ENCODE measurements at places on chromosomes 3 and 15. TPM values are rescaled to one million over a fixed set of nuclear protein-coding genes. Genes with fewer than 3 reads are reported as not detected.

DNA sequence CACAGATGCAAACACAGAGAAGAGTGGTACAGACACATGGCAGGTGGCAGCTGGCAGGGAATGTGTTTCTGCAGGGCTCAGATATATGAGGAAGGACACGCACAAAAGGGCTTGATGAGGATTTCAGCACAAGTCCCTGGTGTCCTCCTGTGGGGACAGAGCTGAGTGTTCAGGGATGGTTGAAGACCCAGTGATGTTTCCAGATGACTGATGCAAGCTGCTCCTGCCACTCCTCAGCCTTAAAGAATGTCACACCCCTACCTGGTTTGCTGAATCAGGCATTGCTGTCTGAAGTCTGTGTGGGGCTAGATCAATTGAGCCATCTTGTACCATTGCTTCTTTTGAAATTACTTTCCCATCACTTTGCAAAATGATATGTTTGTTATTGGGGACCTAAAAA lies 40.2 kb downstream of the TNFAIP8L3 start:
- DNase-seq: no peak

SNUPN gene
- 25.1 TPM for total RNA-seq

INKA1 gene
- 10.3 TPM for total RNA-seq

DNA sequence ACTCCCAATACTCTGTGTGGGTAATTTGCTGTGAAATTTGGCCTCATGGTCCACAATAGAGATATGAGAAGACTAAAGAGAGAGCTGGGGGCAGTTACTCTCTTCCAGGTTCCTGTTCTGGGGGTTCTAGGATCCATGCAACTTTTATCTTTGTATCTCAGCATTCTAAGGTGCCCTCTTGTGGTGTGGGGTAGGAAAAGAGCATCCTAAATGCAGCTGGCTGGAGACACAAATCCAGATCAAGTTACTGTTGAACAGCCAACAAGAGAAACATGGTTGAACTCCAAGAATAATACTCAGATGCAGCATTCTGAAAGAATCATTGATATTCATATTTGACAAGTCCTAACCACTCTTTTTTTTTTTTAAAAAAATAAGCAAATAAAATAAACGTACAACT lies 238.2 kb downstream of the GREM1 start:
- no peak for DNase-seq

PLIN1 gene
- 3.6 TPM for total RNA-seq

GRCh38 chr3:167930453-167930852 lies 165.3 kb downstream of the GOLIM4 start:
- DNase-seq: no peak

GRCh38 chr15:74036271-74037170 lies 42.0 kb downstream of the PML start:
- DNase-seq: no peak

DNA sequence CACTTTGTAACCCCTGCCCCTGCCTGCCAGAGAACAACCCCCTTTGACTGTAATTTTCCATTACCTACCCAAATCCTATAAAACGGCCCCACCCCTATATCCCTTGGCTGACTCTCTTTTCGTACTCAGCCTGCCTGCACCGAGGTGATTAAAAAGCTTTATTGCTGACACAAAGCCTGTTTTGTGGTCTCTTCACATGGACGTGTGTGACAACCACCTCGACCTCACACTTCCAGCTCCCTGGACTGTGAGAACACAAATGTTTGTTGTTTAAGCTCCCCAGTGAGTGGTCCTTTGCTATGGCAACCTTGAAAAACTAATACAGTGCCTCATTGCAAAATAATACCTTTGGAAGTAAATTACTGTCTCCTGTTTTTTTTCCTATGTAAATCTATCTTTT lies 299.2 kb upstream of the POU1F1 start:
- DNase-seq: no peak

DNA sequence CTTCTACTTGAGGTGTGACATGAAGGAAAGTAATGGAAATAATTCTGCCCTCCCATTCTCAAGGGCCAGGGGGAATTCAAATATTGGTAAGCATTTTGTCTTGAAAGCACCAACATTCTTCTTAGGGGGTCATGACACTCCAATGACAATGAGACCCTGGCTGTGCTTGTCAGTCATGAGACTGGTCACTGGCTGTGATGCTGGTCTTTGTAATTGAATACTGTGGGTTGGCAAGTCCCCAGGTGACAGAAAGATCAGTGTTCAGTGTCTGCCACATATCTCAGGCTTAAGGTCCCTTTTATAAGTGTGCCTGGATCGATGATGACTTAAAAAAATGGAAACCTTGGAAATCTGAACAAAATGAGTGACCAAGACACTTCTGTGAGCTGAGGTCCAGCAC lies 151.4 kb downstream of the SNRPN start:
- DNase-seq: no peak

CCNB2 gene
- total RNA-seq: 18.2 TPM

- DNase-seq: no peak
Measured at GRCh38 chr3:184656829-184657681, 54.8 kb downstream of the MAGEF1 start.

- peak; percentile 17 for DNase-seq
Measured at GRCh38 chr15:44662478-44663409, 718 bp downstream of the SPG11 start.

GRCh38 chr3:196524527-196524926 lies 9.4 kb upstream of the SMCO1 start:
- DNase-seq: no peak

DUOX2 gene
- total RNA-seq: 1.5 TPM

GXYLT2 gene
- 71.5 TPM for total RNA-seq

DNA sequence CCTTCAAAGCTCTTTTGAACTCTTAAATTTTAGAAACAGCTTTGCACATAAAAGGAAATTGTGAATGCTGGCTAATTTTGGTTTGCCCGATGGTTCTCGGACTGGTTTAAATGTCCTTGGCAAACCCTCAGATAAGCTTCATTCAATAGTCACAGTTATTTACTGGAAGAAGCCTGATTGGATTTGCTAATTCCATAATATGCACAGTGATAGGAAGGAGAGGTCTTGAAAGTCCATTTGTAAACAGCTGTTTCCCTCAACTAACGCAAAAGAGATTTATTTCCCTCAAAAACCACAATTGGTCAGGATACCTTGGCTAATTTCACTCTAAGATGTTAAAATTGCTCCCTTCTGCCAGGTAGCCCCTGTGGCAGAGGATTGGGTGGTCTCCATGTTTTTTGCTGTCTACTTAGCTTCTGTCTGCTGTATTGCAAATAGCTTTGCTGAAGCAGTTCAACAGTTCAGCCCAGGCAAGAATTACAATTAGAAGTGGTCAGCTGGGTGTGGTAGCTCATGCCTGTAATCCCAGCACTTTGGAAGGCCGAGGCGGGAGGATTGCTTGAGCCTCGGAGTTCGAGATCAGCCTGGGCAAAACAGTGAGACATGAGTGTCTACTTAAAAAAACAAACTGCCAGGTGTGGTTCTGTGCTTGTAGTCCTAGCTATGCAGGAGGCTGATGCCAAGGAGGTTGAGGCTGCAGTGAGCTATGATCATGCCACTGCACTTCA lies 30.6 kb upstream of the PROK2 start:
- no peak for DNase-seq

DNA sequence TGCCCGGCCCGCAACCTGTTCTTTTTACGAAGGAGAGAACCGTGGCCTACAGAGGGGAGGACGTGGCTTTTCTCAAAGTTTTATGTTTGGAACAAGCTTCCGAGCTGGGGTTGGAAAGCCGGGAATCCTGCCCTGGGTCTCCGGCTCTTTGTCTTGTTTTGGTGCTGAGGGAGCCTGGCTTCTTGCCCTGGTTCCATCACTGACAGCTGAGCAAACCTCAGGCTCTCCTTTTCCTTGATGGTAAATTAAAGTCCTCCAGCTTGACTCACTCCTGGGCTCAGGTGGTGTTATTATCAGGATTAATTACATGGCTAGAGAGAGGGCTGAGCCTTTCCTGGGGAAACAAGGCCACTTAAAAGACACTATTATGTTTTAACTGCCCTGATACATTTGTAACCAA lies 289.5 kb upstream of the RGMA start:
- no peak for DNase-seq

DNA sequence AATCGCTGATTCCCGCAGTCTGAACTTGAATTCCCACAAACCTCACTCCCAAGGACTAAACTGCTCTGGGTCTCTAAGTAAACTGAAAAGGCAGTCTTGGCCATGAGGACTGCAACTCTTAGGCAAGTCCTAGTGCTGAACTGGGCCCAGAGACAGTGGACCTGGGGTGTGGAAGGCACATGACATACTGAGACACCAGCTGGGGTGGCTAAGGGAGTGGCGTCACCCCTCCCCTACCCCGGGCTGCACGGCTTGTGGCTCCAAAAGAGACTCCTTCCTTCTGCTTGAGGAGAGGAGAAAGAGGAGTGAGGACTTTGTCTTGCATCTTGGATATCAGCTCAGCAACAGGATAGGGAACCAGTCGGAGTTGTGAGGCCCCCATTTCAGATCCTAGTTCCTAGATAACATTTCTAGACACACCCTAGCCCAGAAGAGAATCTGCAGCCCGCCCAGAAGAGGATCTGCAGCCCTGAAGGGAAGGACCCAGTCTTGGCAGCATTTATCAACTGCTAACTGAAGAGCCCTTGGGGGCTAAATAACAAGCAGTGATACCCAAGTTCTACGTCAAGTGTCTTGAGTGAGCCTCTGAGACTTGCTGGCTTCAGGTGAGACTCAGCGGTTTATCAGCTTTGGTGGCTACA lies 110.7 kb upstream of the C3orf80 start:
- DNase-seq: no peak

Data from urinary bladder (tissue), 4 donors.